GF-D8 (cell line): ENCODE measurements at places on chromosomes 5 and 9.

DNA sequence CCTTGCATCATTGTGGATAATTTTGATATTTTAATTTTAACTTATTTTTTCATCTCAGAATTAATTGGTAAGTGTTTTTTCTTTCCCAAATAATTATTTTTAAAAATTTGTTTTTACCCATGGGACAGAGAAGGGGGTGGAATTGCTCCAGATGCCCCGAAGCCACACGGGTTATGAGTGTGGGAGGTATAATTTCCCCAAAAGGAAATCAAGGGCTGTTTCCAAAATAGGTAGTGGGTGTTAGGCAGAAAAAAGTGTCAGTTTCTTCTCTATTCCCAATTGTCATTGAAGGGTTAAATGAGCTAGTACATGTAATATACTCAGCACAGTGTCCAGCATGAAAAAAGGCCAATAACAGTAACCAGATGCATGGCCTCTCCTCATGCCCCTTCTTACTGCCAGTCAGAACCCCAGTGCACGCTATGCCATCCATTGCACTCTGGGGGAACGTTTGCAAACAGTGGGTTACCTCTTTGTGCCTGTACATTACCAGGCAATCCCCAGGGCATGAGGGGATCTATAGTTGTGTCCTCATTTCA is 36.4 kb upstream of the ANGPTL2 start:
- no peak for DNase-seq

- DNase-seq: no peak
Measured at GRCh38 chr5:177472460-177473442, 683 bp downstream of the DBN1 start.

- no peak for DNase-seq
Measured at GRCh38 chr9:119905724-119906123, 536.5 kb upstream of the BRINP1 start.

DNA sequence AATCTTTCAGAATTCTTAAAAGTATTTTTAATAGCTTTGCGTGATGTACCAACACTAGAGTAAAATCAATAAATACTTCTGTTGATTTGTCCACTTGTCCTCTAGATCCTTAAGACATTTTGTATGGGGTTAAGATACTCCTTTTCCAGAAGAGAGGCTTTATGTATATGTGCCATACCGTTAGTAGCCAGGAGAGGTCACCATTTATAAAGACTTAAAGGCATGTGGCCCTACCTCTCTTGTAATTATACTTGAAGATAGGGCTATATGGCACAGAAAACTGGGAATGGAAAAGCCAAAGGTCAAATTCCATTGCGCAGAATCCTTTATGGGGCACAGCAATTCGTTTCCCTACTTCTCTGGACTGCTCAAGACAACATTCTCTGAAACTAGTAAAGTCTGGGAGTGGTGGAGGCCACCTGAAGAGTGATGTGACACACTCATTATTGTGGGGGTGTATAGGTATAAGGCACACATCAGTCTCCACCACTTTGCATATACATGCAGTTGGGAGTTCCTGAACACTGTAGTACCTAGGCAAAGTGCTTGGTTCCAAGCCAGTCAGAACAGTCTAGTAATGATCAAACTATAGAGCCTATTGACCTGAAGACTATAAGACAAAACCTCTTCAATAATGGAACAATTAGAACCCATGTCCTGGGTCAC is 140.1 kb upstream of the FBXL17 start:
- DNase-seq: no peak

GRCh38 chr5:25255128-25255527 is 610.4 kb upstream of the CDH10 start:
- no peak for DNase-seq

DNA sequence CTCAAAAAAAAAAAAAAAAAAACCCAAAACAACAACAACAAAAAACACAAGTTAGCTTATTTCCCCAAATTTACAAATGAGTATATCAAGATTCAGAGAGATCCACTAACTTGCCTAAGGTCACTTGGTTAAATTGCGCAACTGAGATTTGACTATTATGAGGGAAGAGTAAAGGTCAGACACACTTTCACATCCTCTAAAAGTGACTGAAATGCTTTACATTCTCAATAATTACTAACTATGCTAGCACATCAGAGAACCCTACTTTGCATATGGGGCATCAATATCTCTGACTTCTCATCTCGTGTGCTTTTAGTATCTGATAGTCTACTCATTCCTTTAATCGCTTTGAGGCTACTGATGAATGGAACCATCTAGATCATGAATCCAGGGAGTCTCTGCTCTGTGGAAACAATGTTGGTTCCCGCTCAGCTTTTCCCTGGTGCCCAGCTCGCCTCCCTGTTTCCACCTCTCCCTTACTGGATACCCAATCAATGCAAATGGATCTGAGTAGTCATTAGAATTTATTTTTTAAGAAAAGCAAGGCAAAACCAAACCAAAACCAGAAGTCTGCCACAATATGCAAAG is 182.1 kb upstream of the TRIM32 start:
- DNase-seq: no peak

GRCh38 chr5:2752059-2752820 is 763 bp upstream of the IRX2 start:
- no peak for DNase-seq

DNA sequence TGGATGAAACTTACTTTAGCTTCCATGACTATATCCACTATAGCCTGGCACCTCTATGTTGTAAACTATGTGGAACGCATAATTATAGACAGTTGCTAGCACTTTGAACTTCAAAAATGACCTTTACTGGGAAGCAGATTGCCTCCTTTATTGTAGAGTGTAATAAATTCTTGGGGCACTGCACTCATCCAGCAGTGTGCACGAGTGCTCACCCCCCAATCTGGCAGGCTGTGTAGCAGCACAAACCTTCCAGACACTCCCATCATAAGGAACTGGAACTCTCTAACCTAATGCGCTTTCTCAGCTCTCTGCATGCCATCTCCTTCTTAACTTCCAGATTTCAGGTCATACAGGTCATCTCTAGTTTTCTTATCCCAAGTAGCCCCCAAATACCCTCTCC is 1.5 kb upstream of the PDE6A start:
- DNase-seq: no peak

DNA sequence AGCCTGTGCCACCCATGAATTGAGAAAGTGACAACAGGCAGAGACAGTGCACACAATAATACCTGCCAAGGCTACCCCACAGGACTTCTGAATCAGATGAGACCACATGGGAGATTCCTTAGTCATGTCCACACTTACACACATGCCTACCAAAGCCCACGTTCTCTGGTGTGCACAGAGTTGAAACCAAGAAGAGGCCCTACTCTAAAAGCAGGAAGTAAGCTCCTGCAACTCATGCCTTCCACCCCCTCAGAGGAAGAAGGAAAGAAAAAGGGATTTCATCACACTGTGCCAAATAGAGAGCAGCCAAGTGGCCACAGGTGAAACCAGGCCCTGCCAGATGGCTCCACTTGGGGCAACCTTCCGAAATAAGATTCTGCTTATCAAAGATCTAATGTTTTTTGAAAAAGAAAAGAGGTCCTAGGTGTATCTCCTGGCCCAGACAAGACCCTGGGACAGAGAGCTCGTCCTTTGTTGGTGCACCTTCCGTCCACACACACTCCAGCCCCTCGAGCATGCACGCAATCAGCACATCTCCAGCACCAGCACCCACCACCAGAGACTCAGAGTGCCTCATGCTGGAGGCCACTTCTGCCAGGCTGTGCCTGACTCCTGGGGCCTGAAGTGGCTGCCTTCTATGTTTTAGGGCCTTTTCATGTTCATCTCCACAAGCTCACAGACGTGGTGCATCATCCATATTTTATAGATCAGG is 114.6 kb upstream of the SPOCK1 start:
- DNase-seq: peak; percentile 32

DNA sequence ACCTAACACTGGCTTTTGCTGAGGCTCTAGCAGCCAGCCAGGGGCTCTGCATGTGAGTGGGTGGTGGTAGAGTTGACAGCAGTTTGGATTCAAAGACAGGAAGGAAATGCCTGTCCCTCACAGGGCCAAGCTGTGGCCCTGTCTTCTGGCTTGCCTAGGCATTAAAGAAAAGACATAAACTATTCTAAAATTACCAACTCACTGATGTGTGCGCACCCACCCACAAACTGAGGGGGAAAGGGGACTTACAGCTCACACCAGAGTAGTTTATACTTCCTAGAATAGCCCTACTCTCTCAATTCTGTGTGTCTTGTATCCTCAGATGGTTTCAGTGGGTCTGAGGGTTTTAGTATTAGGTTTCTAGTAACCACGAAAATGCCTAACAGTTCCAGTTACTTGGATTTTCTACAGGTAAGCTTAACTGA is 18.3 kb upstream of the IL13 start:
- no peak for DNase-seq

- DNase-seq: no peak
Measured at GRCh38 chr9:100084734-100085133, 14.1 kb downstream of the ERP44 start.

DNA sequence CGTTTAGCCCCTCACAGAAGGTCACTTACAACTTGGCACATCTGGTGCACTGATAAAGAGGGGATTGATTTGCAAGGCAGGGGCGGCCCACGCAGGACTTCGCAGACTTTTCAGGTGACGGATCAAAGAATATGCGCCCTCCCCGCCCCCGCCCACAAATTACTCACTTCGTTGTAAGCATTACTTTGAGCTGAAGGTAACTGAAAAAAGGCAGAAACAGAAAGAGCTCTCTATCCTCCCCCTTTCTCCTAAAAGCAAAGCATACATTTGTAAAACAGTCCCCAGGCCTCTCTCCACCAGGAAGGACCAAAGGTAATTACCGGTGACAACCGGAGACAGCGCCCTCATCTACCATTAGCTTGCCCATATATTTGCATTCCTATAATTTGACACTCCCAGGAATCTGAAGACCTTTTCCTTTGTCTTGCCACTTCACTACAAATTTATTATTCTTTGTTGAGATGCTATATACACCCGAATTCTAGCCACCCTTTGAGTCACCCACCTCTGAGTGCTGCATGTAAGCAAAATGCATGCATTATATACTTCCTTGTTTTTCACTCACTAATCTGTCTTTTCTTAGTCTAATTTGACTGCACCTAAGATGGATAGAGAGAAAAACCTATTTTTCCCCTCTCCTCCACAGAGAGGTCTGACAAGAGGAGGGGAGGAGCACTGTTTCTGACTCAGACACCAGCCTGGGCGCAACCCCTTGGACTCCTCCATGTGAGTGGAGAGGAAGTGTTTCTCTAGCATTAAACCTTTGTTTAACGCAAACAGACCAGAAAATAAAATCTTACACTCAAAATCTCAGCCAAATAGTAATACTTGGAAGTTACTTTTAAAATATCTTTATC is 74.7 kb upstream of the SPIN1 start:
- DNase-seq: no peak

GRCh38 chr9:93897075-93897970 is 57.8 kb downstream of the BARX1 start:
- DNase-seq: no peak

DNA sequence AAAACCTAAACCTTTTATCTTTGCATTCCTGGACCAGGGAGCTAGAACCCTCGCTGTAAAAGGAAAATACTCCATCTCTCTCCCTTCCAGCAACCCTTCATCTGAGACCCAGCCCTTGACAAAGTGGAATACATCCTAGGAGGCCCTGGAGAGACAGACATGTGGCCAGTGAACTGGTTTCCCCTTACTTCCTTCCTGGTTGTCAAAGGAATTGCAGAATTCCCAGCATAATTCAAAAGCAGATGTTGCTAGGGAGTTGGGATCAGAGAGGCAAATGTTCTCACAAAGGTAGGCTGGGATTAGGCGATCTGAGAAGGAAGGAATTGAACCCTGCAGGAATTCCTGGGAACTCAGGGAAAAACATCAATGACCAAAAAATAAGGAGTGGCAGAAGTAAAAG is 80.9 kb downstream of the MARCHF3 start:
- no peak for DNase-seq

GRCh38 chr5:139301808-139302499 is 8.4 kb downstream of the MATR3 start:
- DNase-seq: no peak

DNA sequence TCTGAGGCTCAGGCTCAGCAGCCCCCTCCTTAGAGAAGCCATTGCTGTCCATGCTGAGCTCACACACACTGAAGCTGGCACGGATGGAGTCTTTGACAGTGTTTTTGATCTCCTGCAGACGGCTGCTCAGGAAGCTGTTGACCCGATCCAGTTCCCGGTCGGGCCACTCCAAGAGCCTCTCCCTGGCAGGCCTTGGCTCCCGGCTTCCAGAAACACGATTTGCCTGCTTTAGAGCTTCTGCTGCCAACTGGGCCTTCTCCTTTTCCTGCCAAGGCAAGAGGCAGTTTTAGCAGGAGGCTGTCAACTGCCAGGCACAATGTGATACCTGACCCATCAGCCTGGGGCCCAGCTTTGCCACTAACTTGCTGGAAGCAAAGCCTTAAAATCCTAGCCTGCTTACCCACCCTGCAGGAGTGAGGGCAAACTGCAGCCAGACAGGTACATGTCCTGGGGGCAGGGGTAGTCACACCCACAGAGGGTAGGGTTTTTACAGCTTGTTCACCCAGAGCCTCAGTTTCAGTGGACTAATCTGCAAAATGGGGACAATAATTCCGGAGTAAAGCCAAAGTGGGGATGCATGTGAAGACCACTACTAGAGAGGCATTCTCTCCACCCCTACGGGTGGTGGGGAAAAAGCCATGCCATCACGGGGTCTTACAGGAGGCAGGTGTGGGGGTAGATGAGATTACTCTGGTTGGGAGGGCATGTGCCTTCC is 8.3 kb upstream of the DDX41 start:
- DNase-seq: no peak

GRCh38 chr9:3698531-3698930 is 172.7 kb upstream of the RFX3 start:
- DNase-seq: no peak
